ENCODE measurements at places on chromosomes 3 and 15.
A peak's percentile ranks its signal among the peaks of the same experiment; 100 is the strongest.

- DNase-seq, result no peak
These were observed 36.2 kb downstream of the ZPLD1 start for GRCh38 chr3:102471001-102471400.

DNA sequence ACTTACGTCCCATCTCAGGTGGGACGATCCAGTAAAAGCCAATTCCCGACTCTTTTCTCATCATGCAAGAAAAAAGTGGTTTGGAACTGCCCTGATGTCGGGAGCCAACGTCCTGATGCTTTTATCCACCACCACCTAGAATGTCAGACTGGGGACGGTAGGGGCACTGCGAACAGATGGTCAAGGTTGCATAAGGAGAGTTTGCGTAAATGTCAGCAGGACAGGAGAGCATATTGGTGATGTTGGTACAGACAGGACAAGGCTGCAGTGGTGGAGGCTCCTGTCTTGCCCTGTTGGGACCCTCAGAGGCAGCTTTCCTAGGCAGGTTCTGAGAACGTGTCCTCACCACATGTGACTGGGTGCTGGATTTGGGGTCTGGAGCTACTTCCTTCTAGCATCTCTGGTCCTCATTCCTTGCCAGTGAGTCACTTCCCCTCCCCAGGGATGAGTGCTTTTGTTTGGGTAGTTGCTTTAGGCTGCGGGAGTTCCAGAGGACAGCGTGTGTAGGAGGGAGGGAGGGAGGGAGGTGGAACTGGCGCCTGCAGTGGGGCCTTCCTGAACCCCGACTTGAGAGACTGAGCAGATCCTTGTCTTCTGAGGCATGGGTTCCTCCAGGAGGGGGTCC is 21.0 kb downstream of the THSD4 start:
- DNase-seq, result peak; percentile 99

- no peak for DNase-seq
These were observed 182.5 kb downstream of the FOXP1 start for GRCh38 chr3:71400986-71401451.

DNA sequence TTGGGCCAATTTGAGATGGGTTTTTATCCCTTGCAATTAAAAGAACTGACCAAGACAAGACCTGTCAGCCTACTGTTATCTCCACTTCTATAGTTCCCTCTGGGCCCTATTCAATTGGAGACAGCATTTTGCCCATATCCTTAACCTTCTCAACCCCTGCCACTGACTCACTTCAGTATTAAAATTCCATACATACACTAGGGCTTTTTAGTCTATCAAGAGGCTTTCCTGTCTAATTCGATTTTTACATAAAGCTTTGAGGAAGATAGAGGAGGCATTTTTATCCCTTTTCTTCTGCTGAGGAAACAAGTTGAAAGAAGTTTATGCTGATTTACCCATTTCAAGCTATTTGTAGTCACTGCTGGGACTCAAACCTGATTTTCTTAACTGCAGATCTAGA is 51.1 kb downstream of the GTF2E1 start:
- DNase-seq, result no peak

GRCh38 chr15:67227846-67228245 is 26.6 kb downstream of the AAGAB start:
- DNase-seq, result no peak

DNA sequence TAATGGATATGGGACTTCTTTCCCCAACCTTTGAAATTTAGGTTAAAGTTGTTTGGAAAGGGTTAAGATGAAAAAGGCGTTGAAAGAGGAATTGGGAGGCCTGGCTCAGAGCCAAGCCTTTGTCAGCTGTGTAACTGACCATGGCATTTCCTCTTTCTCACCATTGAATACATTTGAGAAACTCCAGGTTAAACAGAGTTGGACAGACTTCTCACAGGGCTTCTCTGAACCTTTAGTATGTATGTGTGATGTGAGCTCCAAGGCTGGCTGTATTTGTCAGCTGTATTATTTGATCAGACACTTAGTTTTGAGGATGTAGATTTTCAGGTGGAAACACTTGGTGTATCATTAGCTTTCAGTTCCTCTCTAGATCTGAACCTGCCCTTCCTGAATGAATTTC is 136.4 kb upstream of the GOLGA6L4 start:
- DNase-seq, result no peak

- no peak for DNase-seq
These were observed 16.9 kb downstream of the STIMATE start for GRCh38 chr3:52880474-52880873.

DNA sequence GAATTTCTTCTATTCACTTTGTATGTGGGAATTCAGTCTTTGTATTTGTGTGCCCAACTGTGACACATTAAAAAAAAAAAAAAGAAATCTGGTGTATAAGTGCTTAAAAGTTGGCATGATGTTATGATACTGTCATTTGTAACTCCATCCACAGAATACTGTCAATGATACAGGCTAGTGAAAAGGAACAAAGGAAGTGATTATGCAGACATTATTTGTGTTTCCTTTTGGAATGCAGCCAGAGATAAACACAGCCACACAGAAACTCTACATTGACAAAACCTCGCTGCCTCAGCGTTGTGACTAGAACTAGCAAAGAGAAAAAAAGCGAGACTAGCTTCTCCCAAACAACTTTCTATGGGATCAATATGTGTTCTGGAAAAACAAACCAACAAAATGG is 519.2 kb upstream of the AGTR1 start:
- no peak for DNase-seq

GRCh38 chr3:56787784-56788256 is 13.9 kb downstream of the ARHGEF3 start:
- DNase-seq, result no peak

DNA sequence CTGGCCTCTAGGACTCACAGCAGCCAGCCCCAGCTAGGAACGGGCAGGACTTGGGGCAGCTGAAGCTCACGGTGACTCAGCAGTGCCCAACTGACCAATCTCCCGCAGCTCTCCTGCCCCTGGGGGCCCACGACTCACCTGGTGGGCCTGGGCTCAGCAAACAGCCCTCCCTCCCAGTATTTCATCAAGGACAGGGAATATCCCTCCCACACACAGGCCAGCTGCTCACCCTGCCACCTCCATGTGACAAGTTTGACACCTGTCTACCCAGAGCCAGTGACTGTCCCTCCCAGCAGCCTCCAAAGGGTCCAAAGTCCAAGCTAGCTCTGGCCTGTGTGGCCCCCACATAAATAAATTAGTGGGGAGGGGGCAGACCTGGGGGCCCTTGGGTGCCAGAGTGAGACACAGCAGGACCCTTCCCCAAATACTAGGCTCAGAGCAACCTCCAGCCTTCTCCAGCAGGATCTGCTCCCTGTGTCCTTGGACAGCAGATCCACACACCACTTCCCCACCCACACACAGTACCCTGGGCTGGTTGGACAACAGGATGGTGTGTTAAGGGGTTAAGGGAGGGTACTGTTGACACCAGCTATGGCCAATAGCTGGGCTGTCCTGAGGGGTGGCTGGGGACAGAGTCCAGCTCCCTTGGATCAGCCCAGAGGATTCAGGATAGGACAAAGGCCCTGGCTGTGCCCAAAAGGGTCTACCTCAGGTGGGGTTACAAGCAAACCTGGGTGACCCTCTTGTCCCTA is 4.3 kb downstream of the GNAT1 start:
- no peak for DNase-seq

DNA sequence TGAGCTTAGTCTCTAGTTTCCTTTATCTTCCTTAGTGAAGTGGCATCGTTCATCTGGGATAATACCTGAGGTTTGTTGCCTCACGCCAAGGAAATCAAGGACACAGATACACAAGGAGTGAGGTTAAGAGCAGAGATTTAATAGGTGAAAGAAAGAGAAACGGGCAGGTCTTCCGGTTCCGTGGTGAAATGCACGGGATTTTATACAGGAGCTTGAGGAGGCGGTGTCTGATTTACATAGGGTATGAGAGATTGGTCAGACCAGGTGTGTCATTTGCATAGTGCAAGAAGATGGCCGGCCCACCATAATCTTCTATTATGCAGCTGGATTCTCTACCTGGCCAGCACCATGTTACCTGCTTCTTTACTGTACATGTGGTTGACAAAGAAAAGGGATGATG is 17.2 kb downstream of the ARRDC4 start:
- DNase-seq, result no peak

- no peak for DNase-seq
These were observed 60.3 kb upstream of the PDZRN3 start for GRCh38 chr3:73685061-73685460.

DNA sequence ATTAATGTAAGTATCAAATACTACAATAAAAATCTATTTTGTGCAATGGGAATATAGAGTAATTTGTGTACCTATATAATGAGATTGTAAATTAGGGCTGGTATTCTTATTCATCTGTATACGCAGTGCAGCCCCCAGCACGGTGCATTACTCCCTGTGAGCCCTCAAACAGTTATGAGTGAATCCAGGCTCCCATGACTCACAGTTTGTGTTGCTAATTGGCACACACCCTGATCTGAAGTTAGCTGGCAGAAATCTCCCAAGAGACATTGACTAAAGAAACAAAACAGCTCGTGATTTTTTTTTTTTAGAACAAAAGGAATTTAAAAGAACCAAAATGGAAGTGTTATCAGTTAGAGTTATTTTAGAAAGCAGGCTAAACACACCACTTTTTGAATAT is 15.7 kb downstream of the GK5 start:
- peak; percentile 30 for DNase-seq

All from HS-27A (cell line).